ENCODE measurements at places on chromosomes 1 and 21.

GRCh38 chr21:37828991-37829390 is 87.3 kb downstream of the KCNJ6 start:
- no peak for DNase-seq

- no peak for DNase-seq
Measured at GRCh38 chr1:82452096-82452495, 651.4 kb downstream of the ADGRL2 start.

DNA sequence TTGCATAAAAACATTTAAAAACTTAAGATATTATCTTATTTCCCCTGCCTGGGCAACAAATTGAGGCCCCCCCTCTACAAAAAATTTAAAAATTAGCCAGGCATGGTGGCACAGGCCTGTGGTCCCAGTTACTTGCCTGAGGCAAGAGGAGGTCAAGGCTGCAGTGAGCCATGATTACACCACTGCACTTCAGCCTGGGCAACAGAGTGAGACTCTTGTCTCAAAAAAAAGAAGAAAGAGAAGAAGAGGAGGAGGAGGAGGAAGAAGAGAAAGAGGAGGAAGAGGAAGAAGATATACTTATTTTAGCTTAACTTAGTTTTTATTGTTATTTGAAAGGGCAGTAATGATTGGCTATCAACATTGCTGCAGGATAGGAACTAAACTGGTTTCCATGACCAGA is 73.8 kb upstream of the IPO9 start:
- no peak for DNase-seq

GRCh38 chr1:52424813-52425212 is 20.4 kb downstream of the PRPF38A start:
- DNase-seq: no peak

DNA sequence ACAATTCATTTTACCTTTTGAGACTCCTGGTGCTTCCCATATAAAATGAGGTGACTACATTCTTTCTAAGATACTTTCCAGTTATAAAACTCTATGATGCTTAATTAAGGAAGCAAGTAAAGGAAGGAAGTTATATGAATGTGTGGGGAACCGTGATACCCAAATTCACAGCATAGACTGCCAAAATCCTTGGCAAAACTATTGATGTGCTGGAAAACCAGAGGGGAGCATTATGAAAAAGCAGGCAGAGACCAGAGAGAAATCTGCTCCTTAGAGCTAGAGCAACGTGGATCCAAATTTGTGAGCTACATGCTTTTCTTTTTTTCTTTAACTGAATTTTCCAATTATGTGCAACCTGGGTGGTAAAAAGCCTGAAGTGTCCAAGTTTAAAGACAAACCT is 201.4 kb upstream of the USP25 start:
- no peak for DNase-seq

All from cortex of kidney (tissue), 1 donor.